ENCODE measurements at places on chromosomes 3 and 15.

GRCh38 chr15:101114166-101114565 is 137.7 kb downstream of the CHSY1 start:
- DNase-seq: no peak

DNA sequence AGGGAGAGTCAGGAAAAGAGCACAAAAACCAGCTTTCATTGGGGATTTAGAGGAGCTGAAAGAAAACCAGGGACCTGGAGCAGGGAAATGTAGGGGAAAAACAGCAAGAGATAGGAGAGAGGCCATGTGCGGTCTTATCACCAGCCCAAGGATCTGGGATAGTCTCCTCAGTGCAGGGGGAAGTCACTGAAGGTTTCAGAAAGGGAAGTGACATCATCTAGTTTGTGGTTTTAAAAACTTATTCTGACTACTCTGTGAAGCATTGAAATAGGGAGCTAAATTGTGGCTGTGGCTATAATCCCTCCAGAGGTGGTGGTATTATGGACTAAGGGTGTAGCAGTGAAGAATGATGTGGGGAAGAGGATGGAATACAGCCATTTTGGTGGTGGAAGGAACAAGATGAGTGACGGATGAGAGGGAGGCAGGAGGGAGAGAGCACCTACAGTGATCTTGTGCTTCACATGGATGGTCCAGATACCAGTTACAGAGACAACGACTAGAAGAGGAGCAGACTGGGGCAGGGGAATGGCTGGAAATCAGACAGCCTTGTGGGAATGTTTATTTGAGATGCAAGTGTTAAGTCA is 72.7 kb downstream of the HMG20A start:
- DNase-seq: no peak

DNA sequence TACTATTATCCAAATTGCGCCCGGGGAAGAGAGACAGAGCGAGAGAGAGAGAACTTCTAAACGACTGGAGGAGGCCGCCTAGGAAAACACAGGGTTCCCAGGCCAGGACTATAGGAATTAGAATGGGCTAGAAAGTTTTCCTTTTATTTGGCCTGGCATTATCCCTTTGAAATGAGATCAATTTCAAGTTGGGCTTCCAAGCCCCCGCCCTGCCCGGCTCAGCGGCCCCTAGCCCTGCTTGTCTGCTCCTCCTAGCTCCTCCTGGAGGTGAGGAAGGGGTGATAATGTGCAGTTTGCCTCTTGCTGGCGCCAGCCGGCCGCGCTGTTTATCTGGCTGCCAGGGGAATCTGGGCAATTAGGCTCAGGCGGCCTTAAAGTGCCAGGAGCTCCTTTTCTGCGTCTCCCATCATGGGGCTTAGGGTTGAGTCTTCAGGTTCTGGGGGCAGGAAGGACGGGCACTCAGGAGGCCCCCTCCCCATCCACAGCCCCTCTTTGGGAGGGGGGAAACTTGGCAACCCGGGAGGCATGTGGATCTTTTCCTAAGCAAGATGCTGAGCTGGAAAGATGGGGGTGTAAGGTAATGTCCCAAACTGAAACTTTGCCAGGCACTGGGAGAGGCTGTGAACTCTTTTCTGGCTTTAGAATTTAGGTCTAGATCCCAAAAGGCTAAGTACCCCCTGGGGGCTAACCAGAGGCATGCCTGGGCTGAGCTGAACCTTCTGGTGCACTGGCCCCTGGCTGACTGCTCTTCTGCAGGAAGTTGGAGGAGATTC is 5.5 kb downstream of the SMAD6 start:
- no peak for DNase-seq

DNA sequence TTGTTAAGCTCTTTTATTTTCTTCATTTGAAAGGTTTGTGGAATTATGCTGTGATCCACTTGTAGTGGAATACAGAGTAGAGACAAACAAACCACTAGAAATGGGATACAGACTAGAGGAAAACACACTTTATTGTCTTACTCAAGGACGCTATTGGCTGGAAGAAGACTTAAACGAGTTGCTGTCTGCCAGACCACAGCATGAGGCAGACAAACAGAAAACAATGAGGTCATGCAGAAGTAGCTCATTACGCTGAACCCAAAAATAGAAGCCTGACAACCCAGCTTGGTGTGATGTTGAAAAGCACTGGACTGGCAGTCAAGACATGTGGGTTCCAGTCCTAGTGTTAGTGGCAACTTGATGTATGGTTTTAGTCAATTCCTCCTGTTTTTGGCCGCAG is 62.4 kb upstream of the P3H2 start:
- DNase-seq: peak; percentile 23

GRCh38 chr3:30342318-30343060 is 263.9 kb upstream of the TGFBR2 start:
- DNase-seq: no peak

DNA sequence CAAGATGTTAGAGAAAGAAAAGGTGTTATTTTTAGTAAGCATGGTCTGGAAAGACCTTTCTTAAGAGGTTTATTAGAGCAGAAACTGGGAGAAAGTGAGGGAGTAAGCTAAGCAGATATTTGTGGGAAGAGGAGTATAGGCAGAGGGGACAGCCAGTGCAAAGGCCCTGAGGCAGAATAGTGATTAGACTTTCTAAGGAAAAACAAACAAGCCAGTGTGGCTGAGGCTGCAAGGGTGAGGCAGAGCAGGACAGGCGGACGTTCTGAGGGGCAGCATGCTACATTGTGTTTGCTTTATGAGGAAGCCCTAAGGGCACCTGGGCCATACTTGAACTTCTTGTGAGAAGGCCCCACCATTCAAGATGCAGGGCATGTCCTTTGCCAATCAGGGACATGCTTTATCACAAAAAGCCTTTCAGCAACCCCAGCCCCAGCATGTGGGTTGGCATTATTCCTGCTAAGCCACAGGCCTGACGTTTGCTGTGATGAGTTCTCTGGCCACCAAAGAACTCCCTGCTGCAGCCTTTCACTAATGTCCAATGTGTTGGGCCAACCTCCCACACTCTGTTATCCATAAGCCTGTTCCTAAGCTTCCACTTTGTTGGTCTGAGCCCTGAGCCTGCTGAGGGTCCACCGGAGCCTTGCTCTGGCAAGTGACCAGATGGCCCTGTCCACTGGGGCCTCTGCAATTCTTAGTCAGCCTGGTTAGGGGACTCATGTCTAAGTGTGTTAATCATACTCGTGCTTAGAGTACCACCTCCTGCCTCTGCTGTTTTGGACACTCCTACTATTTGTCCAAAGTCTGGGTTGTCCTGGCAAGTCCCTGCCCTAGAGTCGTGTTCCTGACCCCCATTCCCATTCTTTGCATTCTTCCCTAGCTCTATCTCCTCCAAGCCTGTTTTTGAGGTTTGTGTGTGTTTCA is 209.9 kb upstream of the CTNNB1 start:
- no peak for DNase-seq

DNA sequence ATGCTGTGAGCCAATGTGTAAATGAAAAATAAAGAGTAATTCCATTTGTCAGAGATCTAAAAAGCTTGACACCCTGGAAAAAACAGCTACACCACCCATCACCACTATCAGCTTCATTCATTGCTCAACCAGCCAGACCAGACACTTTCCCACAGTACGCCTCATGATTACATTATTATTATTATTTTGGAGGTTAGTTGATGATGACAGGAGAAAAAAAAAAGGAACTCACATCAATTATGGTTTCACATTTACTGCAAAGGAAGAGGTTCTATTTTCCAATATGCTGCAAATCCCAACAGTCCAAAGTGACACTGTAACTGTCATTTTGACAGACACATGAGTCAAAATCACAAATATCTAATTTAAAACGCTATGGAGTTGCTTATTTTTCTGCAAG is 134.7 kb upstream of the TSC22D2 start:
- DNase-seq: no peak

GRCh38 chr3:12695112-12695511 is 31.2 kb upstream of the RAF1 start:
- DNase-seq: no peak

GRCh38 chr3:65819896-65820295 is 218.8 kb downstream of the MAGI1 start:
- no peak for DNase-seq

GRCh38 chr3:42851228-42851834 is 24.3 kb downstream of the CYP8B1 start:
- no peak for DNase-seq

- no peak for DNase-seq
Observed at GRCh38 chr3:15404767-15405166, 22.6 kb downstream of the METTL6 start.

DNA sequence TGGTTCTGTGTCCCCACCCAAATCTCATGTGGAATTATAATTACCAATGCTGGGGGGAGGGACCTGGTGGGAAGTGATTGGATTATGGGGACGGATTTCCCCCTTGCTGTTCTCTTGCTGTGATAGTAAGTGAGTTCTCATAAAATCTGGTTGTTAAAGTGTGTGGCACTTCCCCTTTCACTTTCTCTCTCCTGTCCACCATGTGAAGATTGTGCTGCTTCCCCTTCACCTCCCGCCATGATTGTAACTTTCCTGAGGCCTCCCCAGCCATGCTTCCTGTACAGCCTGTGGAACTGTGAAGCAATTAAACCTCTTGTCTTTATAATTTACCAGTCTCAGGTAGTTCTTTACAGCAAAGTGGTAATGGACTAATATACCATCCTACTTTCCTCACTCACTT is 289.6 kb downstream of the EFHB start:
- DNase-seq: no peak
